IMR-90 (cell line): ENCODE measurements at places on chromosomes 2 and 18. TPM values are rescaled to one million over a fixed set of nuclear protein-coding genes. Genes with fewer than 3 reads are reported as not detected.

DNA sequence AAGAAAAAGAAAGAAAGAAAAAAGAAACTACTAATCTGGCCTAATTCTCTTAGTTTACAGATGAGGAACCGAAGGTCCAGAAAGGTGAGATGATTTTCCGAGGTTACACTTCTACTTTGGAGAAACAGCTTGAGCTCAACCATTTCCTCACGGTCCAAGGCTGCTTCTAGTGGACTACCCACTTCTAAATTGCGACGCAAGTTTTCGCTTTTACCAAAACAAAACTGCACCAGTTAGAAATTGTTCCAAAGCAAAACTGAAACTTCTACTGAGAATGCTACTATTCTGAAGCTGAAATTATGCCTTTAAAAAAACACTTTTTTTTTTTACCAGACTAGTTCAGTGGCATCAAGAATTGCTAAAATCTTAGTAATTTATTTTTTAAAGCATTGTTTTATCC is 101.6 kb downstream of the INO80D start:
- no peak for DNase-seq

DNA sequence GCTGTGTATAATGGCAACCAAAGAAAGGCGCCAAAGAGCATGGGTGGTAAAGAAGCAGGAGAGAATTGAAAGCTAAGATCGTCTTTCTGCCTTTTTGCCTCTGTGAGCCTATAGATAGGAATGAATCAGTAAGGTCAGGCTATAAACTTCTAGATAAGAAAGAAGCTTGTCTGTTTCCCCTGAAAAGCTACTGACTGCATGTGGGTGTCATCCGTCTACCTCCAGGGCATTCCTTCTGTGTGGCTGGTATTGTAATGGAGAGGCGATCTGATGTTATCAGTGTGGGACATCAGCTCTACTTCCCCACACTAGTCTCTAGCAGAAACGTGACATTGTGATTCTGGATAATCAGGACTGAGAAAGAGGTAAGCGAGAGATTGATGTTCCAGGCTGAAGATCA is 63.4 kb upstream of the PLA2R1 start:
- no peak for DNase-seq

DNA sequence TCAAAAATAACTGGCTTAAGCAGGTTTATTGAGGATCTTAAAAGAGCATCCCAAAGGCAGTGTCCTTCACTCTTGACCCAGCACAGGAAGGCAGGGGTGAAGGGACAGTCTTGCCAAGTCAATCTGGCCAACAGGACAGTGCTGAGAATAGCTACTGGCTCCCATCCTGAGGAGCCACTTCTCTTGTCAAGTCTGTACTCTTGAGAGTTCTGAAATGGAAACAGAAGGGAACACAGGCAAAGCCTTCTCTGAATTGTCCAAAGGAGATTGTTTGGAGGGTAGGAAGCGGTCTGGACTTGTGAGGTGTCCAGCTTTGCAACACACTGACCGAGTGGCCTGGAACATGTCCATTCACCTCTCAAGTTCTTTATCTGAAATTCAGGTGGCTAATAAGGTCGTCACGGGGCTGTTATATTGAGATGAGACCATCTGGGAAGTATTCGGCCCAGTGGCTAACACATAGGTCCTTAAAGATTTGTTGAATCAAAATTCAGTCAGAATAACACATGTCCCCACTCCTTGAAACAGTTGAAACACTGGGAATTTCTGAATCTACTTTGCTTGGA is 99.5 kb upstream of the FHL2 start:
- DNase-seq, result no peak

DNA sequence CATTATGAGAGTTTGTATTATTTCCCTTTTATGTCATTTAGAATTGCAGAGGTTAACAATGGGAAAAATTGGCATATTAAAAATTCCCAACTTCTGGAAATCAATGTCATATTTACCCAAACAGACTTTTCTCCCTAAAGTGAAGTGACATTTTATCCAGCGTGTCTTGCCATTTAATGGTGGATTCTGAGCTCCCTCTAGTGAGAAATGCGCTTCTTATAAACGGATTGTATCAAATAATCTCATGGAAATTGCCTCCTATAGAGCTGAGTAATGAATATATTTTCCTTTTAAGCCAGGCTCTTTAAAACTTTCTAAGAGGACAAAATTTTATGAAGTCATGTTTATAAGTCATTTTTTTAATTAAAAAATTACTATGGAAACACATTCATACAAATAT is 5.7 kb upstream of the GCFC2 start:
- no peak for DNase-seq

DNA sequence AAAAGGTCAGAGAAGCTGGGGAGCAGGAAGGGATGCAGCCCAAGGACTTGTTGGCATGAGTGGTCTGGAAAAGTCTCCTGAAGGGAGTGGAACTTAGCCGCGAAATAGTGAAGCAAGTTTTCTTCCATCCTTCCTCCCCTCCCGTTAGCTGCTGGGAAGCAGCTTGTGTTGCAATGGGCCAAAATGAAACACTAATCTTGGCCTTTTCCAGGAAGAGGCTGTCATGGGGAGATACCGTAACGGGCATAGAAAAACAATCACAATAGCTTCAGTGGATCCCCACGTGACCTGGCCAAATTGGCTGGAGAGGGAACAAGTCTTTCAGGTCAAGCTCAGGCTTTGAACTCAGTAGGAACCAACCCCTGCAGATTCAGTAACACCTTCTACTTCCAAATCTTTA is 49.3 kb downstream of the SEMA4F start:
- DNase-seq, result no peak

- peak; percentile 29 for DNase-seq
These were observed 14.3 kb downstream of the COPS7B start for GRCh38 chr2:231800493-231801091.

GRCh38 chr18:62569081-62569655 is 46.3 kb downstream of the ZCCHC2 start:
- DNase-seq, result no peak

- peak; percentile 11 for DNase-seq
These were observed 156.0 kb downstream of the SLC4A3 start for GRCh38 chr2:219783359-219783975.

DNA sequence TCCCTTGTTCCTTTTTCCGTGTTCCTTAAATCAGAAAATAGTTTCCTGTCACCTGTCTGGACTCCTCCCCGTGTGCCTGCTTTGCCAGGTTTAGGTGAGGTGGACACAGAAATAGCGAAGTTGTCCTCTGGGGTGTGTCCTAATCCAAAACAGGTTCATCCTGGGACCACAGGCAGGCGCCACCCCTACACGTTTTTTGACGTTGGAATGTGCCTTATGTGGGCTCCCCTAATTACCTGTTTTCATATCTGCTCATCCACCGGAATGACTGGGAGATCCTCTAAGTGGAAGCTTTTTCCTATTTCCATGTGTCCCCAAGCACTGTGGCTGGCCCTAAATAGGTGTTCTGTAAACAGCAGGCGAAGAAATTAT is 49.0 kb upstream of the PAIP2B start:
- no peak for DNase-seq

Gene MYO3B
- polyA plus RNA-seq, result 0.02 TPM in 1 of 2 replicates, not detected in the other

Gene DUSP11
- polyA plus RNA-seq, result 21.8 and 22.4 TPM in 2 replicates

Gene BAZ2B
- polyA plus RNA-seq, result 8.9 and 9.0 TPM in 2 replicates

Gene PSMD14
- polyA plus RNA-seq, result 50.9 and 59.3 TPM in 2 replicates

Gene MALL
- polyA plus RNA-seq, result 1.2 and 1.6 TPM in 2 replicates

Gene NCKAP1
- 63.5 and 91.1 TPM in 2 replicates for polyA plus RNA-seq

Gene SERPINB3
- polyA plus RNA-seq, result not detected in 2 replicates
